GM06990 (cell line): ENCODE measurements at places on chromosomes 2 and 18.

GRCh38 chr2:174331595-174332216 is 3.0 kb upstream of the SP9 start:
- DNase-seq = no peak

- DNase-seq = no peak
Observed at GRCh38 chr2:139916822-139917221, 1136.6 kb upstream of the NXPH2 start.

GRCh38 chr2:16707014-16707623 is 41.5 kb upstream of the CYRIA start:
- no peak for DNase-seq

DNA sequence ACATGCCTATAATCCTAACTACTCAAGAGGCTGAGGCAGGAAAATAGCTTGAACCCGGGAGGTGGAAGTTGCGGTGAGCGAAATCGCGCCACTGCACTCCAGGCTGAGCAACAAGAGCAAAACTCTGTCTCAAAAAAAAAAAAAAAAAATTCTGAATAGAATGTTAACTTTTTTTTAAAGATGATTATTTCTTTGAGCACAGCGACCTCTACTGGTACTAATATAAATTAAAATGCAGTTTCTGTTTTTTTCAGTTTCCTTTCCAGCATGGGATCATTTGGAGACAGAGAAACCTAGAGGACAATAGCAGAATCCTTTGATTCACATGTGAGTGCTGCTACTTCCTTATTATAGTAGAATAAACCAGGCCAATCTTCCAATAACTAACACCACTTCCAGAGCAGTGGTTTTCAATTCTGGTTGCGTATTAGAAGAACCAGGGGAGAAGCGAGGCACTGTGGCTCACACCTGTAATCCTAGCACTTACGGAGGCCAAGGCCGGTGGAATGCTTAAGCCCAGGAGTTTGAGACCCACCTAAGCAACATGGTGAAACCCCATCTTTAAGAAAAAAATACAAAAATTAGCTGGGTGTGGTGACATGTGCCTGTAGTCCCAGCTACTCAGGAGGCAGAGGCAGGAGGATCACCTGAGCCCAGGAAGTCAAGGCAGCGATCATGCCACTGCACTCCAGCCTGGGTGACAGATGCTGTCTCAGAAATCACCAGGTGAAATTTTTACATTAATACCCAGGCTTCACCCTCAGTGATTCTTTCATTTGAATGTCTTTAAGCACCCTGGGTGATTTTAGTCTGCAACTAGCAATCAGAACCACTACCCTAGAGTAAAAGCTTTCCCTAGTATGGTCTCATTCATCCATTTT is 10.1 kb downstream of the SRSF7 start:
- DNase-seq = no peak

DNA sequence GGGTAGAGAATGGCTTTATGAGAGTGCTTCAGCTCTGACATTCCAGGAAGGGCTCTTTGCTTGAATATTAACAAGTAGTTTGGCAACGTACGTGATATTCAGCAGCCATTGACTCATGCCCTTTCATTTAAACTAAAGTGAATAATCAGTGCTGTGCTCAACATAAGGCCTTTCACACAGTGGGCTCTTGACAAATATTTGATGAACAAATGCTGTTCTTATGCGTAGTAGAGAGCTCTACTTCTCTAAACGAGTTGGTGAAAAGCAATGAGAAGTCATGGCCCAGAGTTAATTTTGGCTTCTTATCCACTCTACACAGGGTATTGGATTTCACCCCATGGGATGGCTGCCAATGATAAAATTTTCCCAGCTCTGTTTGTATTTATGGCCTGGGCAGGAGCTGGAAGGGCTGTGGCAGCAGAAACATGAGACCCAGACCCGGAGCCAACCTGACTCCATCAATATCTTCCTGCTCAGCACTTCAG is 338.9 kb downstream of the CCDC85A start:
- no peak for DNase-seq

DNA sequence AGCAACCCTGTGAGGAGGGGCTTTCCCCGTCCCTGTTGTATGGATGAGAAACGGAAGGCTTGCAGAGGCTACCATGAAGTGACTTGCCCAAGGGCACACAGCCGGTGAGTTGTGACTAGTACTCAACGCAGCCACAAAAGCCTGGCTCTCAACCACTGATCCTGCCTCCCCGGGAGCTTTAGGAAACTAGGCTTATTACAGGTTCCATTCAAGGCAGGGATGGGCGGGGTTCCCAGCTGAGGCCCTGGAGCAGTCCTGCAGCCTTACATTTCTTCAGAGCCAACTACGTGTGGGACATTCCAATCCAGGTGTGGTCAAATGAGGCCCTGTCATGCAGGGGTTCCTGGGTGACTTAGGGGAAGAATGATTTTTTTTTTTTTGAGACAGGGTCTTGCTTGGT is 59.6 kb downstream of the MEX3C start:
- DNase-seq = no peak

- DNase-seq = no peak
Observed at GRCh38 chr18:42141439-42141838, 186.4 kb downstream of the PIK3C3 start.

GRCh38 chr18:12420821-12421421 is 13.2 kb downstream of the PRELID3A start:
- DNase-seq = peak; percentile 51
